ENCODE measurements at places on chromosomes 16 and 17.

DNA sequence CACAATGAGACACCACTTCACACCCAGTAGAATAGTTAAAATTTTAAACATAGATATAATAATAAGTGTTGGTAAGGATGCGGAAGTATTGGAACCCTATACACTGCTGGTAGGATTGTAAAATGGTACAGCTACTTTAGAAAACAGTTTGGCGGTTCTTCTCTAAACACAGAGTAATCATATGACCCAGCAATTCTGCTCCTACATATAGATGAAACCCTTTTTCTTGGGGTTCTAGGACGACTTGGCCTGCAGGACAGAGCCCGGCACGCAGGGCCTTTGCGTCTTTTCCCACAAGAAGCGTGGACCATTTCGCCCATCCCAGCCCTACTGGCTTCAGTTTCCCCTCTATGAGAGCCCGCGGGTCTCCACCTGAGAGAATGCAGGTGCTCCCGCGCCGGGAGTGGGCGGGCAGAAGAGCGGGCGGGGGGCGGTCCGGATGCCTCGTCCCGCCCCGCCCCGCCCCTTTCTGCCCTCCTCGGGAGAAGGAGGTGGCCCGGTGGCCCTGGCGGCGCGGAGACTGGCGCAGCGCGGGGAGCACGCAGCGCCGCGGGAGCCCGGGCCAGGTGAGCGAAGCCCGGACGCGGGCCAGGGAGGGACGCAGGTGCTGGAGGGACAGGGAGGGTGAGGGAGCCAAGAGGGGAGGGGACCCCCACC lies at the start of gene SDR42E2:
TSS of gene SDR42E2 (plus strand) at position 508 of the 657 bp plus-strand sequence. CDS start 3,077 bp downstream, outside the sequence.
- no peak for DNase-seq

GRCh38 chr17:49978501-49978900 lies 9.5 kb downstream of the DLX4 start:
- peak; percentile 17 for DNase-seq

GRCh38 chr16:22320572-22321339 lies 23.5 kb downstream of the POLR3E start:
- no peak for DNase-seq

GRCh38 chr17:38942696-38943334 lies 17.4 kb downstream of the LASP1NB start:
- DNase-seq = no peak

GRCh38 chr17:47692895-47693730 lies 848 bp upstream of the TBKBP1 start:
- DNase-seq = peak; percentile 22

Data from AML-193 (cell line).